Stimulated activated CD8-positive, alpha-beta memory T cell treated with anti-CD3 and anti-CD28 coated beads, Interleukin-15, amount 100 ng/mL, for 48 hours (primary cell): ENCODE measurements at places on chromosomes 6 and 20.

DNA sequence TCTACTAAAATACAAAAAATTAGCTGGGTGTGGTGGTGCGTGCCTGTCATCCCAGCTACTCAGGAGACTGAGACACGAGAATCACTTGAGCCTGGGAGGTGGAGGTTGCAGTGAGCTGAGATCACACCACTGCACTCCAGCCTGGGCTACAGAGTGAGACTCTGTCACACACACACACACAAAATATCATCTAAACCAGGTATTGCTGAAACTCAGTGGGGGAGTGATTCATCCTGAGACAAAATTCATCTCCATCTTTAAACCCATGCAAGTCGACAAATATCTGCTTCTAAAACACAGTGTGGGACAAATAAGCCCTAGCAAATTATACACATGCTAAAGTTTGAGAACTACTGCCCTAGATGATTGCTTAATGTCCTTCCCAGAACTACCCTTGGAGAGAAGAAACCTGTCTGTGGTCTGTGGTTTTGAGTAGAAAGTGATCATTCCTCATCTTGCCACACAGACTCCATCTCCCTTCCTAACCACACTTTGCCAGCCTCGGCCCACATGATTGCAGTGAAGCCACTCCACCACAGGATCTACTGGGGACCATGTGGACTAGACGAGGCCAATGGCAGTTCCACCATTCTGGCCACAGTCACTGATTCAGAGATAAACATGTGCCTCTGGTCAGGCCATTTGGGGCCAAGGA lies 130.3 kb downstream of the OPRM1 start:
- DNase-seq = peak; percentile 32

GRCh38 chr6:14142511-14143223 lies 25.1 kb downstream of the CD83 start:
- DNase-seq = no peak

DNA sequence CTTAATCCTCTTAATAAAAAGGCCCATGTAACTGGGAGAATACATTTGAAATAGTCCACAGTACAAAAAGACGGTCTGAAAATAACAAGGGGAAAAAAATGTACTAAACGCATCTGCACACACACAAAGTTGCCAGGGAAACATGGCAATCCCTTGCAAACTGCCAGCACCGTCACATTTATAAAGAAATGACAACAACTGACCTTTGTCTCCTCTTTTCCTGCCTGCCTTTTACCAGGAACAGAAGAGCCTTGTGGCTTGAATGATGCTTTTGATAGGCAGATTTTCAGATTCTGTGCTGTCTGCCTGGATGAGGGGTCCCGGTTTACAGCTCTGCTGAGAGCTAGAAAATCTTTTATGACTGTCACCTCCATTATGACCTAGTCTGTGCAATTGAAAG lies 308.6 kb upstream of the ZFP64 start:
- no peak for DNase-seq

DNA sequence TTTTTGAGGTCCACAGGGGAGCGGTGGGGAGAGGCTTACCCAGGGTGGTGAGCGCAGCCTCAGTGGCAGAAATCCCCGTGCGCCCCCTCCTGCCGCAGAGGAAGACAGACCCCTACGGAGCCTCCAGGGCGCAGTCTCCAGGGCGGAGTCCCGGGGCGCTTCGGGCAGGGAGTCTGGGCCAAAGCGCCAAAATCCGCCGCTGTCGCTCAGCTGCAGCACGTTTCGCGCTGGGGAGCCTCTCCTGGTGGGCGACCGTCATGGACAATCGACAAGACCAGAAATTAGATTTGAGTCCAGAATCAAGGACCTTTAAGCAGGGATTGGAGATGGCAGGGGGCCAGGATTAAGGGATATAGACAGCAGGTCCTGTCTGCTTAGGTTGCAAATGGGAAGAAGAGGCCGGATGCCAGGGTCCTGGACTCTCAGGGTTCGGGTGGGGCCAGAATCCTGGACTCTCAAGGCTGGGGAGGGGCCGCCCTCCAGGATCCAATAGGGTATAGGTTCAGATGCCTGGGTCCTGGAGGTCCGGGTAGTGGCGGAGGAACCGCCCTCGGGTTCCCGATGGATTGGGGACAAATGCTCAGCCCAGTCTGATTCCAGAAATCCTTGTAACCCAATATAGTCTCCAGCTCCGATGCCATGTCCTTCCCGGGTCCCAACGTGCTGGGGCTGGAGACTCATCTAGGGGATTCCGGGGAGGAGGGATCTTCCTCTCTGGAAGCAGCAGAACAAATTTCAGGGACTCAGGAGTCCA lies 7.9 kb upstream of the HLA-E start:
- no peak for DNase-seq

DNA sequence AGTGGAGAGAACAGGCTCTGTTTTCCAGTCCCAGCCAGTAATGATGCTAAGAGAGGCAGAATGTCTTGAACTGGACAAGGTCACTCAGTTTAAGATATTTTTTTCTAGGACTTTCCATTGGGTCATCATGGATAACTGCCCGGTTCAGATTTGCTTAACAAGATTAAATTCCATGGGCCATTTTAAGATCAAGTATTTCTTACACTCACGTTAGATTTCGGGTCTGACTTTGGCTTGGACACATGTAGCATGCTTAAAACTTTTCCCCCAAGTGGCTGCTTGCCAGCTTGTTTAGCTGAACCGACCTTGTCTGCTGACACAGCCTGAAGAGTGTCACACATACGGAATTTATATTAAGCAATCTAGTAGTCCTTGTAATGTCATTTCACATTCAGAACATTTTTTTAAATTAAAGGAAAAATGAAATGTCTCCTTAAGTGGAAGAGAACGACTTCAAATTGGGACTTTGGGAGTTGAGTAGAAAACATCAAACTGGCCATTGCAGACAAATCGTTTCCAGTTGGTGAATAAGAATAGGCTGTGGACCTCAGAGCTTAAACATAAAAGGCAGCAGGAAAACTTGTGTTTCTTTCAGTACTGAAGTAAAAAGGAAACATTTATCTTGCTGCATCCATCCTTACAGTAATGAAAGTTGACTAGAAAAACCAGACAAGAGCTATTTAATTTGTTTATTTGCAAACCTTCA lies 29.0 kb downstream of the ARMC2 start:
- no peak for DNase-seq

DNA sequence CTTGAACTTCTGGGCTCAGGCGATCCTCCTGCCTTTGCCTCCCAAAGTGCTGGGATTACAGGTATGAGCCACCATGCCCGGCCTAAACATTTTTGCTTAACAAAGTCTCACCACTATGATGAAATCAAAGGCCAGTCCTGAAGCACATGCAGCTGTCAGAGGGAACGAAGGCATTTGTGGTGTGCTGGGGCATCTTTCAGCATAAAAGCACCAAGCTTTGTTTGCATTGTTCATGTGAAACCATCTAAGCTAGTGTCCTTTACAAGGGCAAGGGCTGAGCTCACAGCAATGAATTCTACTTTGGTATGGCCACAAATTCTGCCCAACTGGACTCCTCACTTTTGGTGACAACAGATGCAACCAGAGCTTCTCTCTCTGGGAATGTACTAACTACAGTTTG lies 66.8 kb downstream of the ZFP64 start:
- no peak for DNase-seq

GRCh38 chr6:25874822-25875562 lies 949 bp upstream of the SLC17A3 start:
- no peak for DNase-seq

GRCh38 chr6:109373762-109374161 lies 8.5 kb downstream of the CD164 start:
- peak; percentile 61 for DNase-seq

DNA sequence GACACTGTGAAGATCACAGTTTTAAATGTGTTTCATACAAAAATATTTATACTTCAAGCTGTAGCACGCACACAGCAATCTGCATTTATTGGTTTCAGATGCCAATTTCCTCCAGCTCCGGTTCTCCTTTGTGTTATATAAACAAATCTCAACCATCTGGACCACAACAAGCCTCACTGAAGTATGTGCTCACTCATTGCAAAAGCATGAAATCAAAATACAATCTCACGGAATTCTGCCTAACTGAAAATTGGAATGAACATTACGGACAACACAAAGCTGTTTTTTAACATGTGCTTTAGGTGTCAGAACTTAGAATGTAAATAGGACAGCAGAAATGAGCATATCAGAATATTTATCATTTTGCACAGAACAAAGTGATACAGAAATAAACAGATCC lies 38.0 kb downstream of the RCAN2 start:
- no peak for DNase-seq

- DNase-seq = no peak
Measured at GRCh38 chr6:149063468-149063867, 254.0 kb upstream of the TAB2 start.

GRCh38 chr6:12082368-12082767 lies 70.3 kb downstream of the HIVEP1 start:
- no peak for DNase-seq

GRCh38 chr6:3921663-3922062 lies 72.5 kb downstream of the FAM50B start:
- DNase-seq = no peak

DNA sequence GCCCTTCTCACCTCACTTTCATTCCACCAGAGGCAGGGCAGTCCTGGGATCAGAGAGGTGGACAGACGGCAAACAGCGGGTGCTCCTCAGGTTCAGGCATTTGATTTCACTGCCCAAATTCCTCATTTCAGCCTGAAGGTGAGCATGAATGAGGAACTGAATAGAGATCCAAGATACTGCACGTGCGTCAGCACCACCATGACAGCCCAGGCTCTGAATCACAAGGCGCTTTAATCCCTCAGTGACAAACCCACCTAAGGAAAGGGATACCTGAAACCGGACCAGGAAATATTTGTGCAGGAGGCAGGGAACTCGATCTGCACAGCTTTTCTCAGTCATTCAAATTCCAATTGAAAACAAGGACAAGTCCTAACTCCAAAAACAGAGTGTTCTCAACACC lies 174.8 kb upstream of the HEY2 start:
- no peak for DNase-seq

DNA sequence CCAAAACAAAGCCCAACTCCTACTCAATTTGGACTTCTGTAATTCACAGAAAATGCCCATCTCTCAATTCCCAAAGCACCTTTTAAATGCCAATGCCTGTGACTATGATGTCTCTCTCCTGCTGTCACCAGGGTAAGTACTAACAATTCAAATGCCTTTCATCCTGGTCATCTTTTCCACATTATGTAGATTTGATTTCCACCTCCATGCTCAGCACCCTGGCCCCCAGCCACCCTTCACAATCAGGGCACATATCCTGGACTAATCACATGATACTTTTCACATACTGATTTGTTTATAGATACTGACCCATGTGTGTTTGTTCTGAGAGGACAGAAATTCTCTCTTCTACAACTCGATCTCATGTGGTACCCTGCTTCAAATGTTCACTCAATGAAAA lies 236.3 kb downstream of the PTPRK start:
- DNase-seq = no peak

- no peak for DNase-seq
Measured at GRCh38 chr20:23631981-23632710, 5.6 kb downstream of the CST3 start.

GRCh38 chr6:161626132-161626676 lies 352.3 kb upstream of the AGPAT4 start:
- DNase-seq = no peak

- no peak for DNase-seq
Measured at GRCh38 chr6:155381673-155382337, 67.5 kb upstream of the TFB1M start.

DNA sequence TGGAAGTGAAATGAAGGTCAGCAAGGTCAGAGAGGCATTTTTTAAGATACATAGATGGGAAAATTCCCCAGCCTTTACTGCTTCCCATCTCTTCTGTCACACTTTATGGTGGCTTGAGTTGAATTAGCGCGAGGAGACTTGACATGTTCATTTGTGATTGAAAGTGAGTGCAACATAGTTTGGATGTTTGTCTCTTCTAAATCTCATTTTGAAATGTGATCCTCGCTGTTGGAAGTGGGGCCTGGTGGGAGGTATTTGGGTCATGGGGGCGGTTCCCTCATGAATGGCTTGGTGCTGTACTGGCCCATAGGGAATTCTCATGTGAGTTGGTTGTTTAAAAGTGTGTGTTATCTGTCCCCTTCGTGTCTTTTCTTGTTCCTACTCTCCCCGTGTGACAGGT lies 237.2 kb downstream of the CDKAL1 start:
- DNase-seq = no peak

DNA sequence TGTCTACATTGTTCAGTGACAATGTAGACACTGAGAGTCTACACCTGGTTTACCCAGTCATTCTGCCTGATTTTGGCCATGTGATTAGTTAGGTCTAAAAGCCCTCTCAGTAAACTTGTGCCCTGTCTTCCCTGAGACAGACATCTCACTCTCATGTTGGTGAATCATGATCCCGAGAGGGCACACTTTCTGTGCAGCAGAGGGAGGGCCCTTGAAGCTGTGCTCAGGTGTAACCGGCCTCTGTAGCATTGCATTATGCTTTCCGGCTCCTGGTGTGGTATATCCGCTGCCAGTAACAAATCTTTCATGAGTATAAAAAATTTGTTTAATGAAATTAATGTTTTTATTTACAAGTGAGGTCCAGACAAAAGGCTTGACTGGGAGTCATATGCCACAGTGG lies 85.0 kb downstream of the RALGAPA2 start:
- DNase-seq = no peak

GRCh38 chr6:83371423-83371822 lies 59.4 kb downstream of the ME1 start:
- no peak for DNase-seq

GRCh38 chr6:106557837-106558236 lies 71.5 kb downstream of the RTN4IP1 start:
- no peak for DNase-seq

DNA sequence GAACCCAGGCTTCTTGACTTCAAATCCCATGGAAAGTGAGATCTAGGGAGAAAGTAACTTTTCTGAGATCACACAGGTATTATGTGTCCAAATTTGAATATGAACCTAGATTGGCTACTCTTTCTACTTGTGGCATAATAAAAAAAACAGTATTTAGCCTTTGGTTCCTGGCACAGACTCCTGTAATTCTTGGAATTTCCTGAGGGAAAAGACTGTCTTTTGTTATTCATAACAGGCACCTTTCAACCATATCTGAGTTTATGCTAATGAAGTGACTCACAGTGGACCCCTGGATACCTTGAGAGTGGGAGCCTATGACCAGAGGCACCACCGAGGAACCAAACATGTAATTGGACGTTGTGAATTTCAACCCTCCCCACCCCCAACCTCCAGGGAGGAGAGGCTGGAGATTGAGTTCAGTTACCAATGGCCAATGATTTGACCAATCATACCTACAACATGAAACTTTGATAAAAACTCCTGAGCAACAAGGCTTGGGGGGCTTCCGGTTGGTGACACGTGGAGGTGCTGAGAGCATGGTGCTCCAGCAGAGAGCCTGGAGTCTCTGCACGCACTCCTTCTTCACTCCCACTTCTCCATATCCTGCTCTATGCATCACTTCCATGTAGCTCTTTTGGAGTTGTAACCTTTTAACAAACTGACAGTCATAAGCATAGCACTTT lies 48.8 kb downstream of the LAMA4 start:
- DNase-seq = no peak

DNA sequence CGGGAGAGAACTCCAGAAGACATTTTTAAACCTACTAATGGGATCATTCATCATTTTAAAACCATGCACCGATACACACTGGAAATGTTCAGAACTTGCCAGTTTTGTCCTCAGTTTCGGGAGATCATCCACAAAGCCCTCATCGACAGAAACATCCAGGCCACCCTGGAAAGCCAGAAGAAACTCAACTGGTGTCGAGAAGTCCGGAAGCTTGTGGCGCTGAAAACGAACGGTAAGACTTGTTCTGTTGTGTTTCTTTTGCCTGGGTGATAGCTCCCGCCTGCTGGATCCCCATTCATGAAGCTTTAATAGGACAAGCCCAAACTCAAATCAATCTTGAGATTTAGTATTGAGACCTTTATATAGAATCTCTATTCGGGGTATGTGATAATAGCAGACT lies 4.2 kb downstream of the TNFAIP3 start:
- DNase-seq = no peak
